ENCODE measurements at places on chromosomes 6 and 20. TPM values are rescaled to one million over a fixed set of nuclear protein-coding genes. Genes with fewer than 3 reads are reported as not detected.

The CENPW gene
- 4.8 TPM for total RNA-seq

The CAGE1 gene
- not detected for total RNA-seq

The TINAG gene
- total RNA-seq: not detected

The NHLRC1 gene
- total RNA-seq: 3.6 TPM

The ATP9A gene
- 94.5 TPM for total RNA-seq

The C20orf202 gene
- 1.1 TPM for total RNA-seq

The TRIM31 gene
- not detected for total RNA-seq

The SNAP91 gene
- not detected for total RNA-seq

The PLTP gene
- total RNA-seq: 292 TPM

The TREML2 gene
- not detected for total RNA-seq

The SCUBE3 gene
- total RNA-seq: 0.19 TPM

The LST1 gene
- 14.3 TPM for total RNA-seq

The CITED2 gene
- total RNA-seq: 177 TPM

The OXT gene
- 3.5 TPM for total RNA-seq

The VNN1 gene
- total RNA-seq: 4.5 TPM

The NMBR gene
- total RNA-seq: not detected

The C6orf136 gene
- total RNA-seq: 8.5 TPM

The BMP7 gene
- total RNA-seq: 0.82 TPM

The HBS1L gene
- 35.4 TPM for total RNA-seq

The ZNF831 gene
- total RNA-seq: 1.0 TPM

The PRPH2 gene
- total RNA-seq: 0.16 TPM

The PACSIN1 gene
- total RNA-seq: not detected

The LGSN gene
- not detected for total RNA-seq
